ENCODE measurements at places on chromosomes 7 and 10. TPM values are rescaled to one million over a fixed set of nuclear protein-coding genes. Genes with fewer than 3 reads are reported as not detected.

The PALD1 gene
- 0.20 TPM for total RNA-seq

The SND1 gene
- 198 TPM for total RNA-seq

The CHN2 gene
- 4.1 TPM for total RNA-seq

The BTRC gene
- 21.3 TPM for total RNA-seq

The SNCG gene
- not detected for total RNA-seq

The IL15RA gene
- 33.5 TPM for total RNA-seq

The RBP4 gene
- not detected for total RNA-seq

The PPIA gene
- total RNA-seq: 3,369 TPM

The DBF4 gene
- total RNA-seq: 63.9 TPM

The OPALIN gene
- total RNA-seq: not detected

All from CD8-positive, alpha-beta memory T cell (primary cell).